Progenitor cell of endocrine pancreas (in vitro differentiated cells): ENCODE measurements at places on chromosomes 6 and 20.
A peak's percentile ranks its signal among the peaks of the same experiment; 100 is the strongest.

- DNase-seq = no peak
Measured at GRCh38 chr6:75368864-75369402, 84.3 kb upstream of the TMEM30A start.

DNA sequence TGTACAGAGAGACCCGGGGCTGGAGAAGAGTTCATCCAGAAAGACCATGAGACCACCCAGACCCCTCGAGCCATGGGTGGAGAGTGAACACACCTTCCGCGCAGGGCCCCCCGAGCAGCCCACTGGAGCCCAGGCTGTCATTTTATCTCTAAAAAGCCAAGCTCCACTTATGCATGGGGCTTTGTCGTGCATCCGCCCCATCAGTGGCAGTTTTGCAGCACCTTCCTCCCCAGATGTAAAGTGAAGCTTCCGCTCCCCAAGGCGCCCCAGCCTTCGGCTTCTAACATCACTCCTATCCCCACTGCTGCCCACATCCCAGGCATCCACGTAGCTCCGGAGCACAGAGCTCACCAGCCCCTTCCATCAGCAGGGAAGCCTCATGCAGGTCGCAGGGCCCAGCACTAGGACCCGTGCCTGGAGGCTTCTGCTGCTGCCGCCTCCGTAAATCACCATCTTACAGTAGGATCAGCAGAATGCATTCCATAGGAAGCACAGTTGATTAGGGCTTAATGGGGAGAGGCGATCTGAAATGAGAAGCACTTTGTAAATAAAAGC, 301.1 kb downstream of the TAF4 start:
- DNase-seq = no peak

DNA sequence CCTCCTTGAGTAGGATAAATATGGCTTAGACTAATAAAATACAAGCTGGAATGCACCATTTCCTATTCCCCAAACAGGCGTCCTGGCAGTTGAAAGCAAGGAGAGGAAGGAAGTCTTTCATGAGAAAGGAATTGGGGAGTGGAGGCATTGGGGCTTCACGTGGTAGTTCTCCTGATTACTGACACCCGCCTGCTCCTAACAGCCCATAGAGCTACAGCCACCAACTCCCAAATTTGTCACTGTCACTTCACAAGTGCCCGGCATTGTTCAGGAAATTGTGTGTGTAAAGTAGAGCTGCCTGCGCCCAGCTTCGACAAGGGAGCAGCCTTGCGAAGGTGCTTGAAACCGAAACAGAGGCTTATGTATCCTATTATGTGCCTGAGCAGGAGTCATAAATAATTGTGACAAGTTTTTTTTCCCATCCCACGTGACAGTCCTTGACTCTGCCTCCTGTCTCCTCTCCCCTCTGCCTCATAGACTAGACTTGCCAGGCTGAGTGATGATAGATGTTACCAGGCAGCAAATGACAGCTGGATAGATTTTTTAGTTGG, 301.7 kb upstream of the ZFP64 start:
- DNase-seq = no peak

GRCh38 chr6:50842861-50843384, 24.3 kb downstream of the TFAP2B start:
- DNase-seq = no peak

DNA sequence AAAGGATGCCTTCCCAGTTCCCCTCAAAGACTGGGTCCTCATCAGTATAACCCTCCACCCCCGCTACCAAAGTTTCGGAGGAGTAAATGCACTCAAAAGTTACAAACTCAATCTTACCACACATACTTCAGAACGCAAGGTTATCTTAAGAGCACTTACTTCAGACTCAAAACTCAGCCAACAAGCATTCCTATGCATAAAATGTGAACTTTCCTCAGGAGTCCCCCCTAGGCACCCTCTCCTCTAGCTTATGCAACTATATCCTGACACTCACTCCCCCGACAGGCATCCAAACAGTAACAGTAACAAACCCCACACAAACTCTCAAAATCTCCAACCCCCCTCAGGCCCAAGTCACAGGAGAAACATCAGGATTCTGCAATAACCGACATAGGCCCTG, 11.1 kb upstream of the ADTRP start:
- DNase-seq = no peak

DNA sequence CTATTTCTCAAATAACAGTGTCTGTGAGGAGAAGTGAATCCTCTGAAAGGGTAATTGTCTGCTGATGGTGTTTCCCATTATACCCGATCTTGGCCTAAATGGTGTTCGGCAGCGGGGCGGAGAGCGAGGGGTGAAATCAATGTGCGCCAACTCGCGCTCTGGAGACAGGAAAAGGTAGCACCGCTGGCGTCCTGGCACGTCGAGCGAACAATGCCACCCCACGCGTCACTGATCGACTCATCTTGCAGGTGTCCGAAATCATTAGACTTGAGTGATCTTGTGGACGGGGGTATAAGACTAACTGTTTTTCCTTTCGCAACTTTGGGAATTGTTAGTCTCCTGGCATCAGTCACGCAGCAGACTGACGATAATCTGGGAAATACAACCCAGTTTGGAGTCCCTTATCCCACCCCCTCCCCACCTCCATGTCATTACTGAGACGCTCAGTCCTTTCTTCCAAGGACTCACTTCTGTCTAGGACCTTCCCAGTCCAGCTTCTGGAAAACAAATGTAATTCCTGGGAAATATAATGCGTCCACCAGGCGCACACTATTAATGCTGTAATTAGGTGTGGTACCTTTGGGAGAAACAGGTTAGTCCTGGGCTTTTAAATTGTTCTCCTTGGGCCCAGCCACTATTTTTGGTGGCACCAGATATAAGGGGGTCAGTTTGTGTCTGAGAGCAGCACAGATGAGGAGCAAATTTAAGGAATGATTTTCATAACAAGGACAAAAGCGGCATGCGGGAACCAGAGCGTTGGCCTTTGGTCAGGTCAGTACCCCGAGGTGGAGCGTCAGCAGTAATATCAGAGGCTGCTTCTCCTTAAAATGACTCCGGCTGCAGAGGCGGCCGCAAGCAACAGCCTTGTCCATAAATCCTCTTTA, 2.3 kb downstream of the LINC00237 start:
- DNase-seq = no peak

- no peak for DNase-seq
Measured at GRCh38 chr6:111173946-111174345, 86.6 kb downstream of the SLC16A10 start.

GRCh38 chr6:25297039-25297441, 17.9 kb downstream of the CARMIL1 start:
- DNase-seq = no peak

GRCh38 chr6:30981942-30982772, 1.4 kb upstream of the MUC21 start:
- no peak for DNase-seq

DNA sequence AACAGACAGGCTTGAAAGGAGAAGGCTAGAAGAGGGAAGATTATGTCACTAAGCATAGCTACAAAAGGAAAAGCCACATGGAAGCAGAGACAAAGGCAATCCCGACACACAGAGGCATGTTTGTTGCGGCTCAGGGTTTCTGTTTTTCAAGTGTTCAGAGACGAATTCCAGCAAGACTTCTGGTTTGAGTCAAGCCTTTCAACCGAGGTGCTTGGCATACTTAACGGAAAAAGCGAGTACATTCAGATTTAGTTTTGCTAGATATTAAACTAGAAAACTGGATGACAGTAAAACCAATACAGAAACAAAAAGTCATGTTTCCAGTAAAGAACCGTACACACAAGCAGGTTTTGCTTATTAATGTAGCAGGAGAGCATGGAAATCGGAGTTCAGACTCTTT, 27.2 kb downstream of the MCUR1 start:
- no peak for DNase-seq

DNA sequence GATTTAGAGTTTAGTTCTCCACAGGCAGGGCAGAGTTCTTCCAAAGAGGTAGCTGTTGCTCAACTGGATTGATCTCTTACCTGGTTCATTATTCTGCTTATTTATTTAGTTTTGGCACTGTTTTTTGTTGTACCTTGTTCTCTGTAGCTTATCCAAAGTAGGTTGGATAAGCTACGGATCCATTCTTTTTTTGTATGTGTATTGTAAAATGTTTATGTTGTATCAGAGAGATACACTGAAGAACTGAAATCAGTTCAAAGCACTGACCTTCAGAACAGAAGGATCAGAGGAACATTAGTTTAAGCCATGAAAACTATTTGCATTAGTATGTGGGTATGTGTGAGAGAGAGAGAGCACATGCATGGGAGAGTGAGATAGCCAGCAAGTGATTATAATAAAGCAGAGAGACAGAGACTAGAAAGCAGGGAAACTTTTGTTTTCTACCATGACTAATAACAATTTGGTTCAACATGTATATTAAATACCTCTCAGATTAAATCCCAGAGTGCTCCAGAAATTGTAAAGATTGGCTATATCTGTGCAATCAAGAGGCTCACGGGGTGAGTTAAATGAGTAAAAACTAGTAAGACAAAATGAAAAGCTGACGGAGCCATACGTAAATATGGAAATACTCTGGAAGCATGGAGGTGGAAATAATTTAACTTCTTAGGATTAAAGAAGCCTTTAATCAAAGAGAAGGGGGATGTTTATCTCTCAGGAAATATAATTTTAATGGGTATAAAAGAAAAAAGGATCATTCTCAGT, 40.2 kb downstream of the ITCH start:
- DNase-seq = no peak

DNA sequence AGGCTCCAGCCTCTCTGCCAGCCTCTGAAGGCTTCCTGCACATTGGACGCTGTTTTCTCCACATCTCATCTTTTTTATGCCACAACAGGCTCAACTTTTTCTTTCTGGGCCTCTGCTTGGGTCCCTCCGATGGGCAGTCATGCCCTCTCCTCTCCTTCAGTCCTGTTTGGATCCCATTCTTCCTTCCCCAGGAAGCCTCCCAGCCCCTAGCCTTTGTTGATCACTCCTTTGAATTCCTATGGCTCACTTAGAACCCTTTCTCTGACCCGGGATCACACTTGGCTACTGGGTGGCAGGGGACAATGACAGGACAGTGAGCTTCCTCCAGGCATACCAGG, 4.5 kb downstream of the SLA2 start:
- DNase-seq = no peak

DNA sequence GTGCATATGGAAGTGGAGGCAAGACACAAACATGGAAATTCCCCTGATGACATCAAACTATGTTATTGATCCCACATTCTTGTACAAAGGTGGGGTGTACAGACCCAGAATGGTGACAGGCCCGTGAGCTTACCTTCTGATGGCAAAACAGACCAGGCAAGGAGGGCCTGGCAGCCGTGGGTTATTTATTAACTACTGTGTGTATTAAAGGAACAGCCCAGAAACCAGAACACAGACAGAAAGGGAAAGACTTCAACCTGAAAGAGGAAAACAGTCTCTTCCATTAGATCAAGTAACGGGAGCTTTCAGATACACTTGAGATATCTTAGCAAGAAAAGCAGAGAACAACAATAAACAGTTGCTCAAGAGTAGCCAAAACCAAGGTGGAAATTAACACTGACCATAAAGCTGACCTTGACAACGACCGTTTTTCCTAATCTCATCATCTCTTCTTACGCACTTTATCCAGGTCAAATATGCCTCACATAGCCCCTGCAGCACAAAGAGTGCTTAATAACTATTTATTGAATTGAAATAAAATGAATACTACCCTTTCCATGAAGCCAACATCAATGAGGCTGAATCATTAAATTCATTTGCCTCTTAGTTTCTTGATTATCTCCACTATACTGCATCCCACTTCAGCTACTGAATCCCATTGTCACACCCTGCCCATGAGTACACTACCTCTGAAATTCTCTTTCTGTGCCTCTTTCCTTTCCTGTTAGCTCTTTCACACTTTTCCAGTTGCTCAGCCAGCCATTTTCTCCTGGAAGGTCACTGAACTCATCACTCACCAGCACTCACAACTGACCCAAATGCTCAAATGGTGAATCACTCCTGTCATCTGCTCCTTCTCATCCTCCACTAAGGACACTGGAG, 67.4 kb downstream of the MOXD1 start:
- peak; percentile 20 for DNase-seq

GRCh38 chr20:24585796-24586522, 116.5 kb downstream of the SYNDIG1 start:
- no peak for DNase-seq

- DNase-seq = no peak
Measured at GRCh38 chr6:161257793-161258457, 15.9 kb downstream of the AGPAT4 start.

- DNase-seq = no peak
Measured at GRCh38 chr6:29500594-29500993, 12.8 kb upstream of the MAS1L start.

GRCh38 chr6:136922685-136923006, 545 bp downstream of the SLC35D3 start:
- no peak for DNase-seq
